ENCODE measurements at places on chromosomes 1 and 21. TPM values are rescaled to one million over a fixed set of nuclear protein-coding genes. Genes with fewer than 3 reads are reported as not detected.
A peak's percentile ranks its signal among the peaks of the same experiment; 100 is the strongest.

GRCh38 chr1:167197692-167198091 is 23.0 kb upstream of the POU2F1 start:
- no peak for DNase-seq

GRCh38 chr1:154352581-154353459 is 27.5 kb downstream of the ATP8B2 start:
- DNase-seq: peak; percentile 32

GRCh38 chr1:165303386-165303785 is 53.1 kb downstream of the LMX1A start:
- DNase-seq: no peak

- DNase-seq: no peak
These were observed 83.9 kb downstream of the SMYD2 start for GRCh38 chr1:214364786-214365295.

DNA sequence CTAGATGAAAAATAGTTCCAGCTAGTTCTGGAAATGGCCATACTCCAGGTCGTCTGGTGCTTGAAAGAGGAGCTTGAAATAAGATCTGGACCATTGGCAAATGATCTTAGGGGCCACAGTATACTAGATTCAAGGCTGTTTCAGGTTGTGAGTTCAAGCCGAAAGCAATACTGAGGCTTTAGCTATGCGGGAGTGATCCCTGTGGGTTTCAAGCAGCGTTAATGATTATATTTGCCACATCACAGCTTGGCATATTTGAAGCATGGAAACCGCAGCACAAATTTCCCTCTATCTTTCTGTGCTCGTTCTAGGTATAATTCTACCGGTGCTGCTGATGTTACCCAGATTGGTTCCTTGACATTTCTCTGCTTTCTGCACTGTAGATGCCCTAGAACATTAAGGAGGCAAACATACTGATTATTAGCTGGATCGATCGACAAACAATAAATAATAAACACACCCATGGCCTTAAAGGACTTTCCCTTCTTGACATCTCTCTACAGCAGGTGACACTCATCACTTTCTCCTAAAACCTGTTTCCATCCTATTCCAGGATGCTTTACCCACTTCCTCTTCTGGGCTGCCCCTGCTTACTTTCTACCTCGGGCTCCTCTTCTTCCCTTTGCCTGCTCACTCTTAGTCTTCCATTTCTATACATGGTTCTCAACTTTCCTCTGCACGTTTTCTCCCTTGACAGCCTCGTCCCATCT is 40.6 kb upstream of the LYST start:
- no peak for DNase-seq

- peak; percentile 66 for DNase-seq
These were observed 29.9 kb downstream of the DHRS3 start for GRCh38 chr1:12587981-12588640.

The TIAM1 gene
- total RNA-seq: 14.6 TPM

The KRTAP12-2 gene
- total RNA-seq: not detected
